Heart right ventricle (tissue), 16 donors: ENCODE measurements at places on chromosomes 2 and 18. TPM values are rescaled to one million over a fixed set of nuclear protein-coding genes. Genes with fewer than 3 reads are reported as not detected.

- H3K27me3 ChIP-seq: no peaks in the 10 kb centered on the region
- no peaks in the 10 kb centered on the region for H3K36me3 ChIP-seq
Measured at GRCh38 chr18:50569930-50570329, 10.0 kb downstream of the MAPK4 start.

TRIM43 gene
- polyA plus RNA-seq: not detected

DNA sequence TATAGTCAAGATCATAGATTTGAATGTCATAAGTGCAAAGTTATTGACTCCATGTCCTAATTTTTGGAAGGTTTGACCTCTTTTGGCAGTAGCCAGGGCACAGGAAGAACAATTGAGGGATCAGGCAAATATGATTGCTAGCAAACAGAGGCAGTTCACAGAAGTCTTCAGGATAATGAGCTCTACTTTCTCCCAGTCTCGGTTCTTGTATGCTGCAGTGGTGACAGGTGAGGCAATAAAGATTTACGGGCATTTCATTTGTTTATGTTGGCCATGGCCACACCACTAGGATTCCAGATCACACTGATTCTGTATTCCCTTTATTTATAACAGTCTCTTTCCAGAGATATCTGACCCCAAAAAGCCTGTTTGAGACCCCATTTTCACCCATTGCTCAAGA is 137.5 kb downstream of the UBR3 start:
- H3K36me3 ChIP-seq: no peaks in the 10 kb centered on the region
- H3K4me1 ChIP-seq: peaks cover 7% of the 10 kb centered on the region
- H3K27ac ChIP-seq: no peak overlapping the region
- DNase-seq: no peak
- no peaks in the 10 kb centered on the region for H3K27me3 ChIP-seq

STAMBP gene
- polyA plus RNA-seq: 24.4 TPM

DNA sequence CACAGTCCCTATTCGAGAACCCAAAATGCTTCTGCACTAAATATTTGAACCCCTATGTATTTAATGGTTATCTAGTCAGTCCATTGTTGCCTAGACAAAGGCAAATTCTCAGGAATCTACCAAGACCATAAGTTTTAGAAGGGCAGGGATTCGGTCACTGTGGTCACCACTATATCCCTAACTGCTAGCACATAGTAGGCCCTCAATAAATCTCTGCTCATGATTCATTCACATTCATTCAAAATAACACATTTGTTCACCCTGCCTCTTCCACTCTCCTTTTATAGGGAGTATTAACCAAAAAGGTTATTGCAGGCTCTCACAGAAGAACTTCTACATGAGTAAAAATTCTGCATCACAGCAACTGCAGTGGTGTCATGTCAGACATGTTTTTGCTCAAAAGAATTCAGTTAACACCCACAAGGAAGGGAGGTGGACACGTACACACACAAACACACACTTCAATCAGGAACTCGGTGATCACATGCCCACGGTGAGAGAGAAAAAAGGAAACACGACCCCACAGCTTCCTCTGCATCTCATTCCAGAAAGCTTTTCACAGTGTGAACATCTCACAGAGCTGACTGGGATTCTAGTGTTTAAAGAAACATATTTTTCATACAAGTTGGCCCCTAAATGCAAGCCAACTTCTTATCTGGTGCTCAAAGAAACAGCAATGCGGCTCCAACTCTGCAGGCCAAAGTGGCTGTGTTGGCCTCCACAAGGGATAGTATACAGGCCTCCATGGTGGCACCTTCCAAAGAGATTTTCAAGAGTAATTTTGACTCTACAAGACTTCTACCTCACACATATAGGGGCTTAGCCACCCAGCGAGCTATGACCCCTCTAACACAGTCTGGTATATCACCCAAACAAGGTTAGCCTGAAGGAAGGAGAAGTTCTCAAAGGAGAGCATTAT is 98.0 kb downstream of the ANKRD44 start:
- H3K4me1 ChIP-seq: peaks cover 3% of the 10 kb centered on the region
- no peak overlapping the region for H3K27ac ChIP-seq
- no peak overlapping the region for H3K4me3 ChIP-seq
- H3K36me3 ChIP-seq: no peaks in the 10 kb centered on the region
- no peak for DNase-seq

- H3K4me3 ChIP-seq: peak within 1 kb of the TSS; percentile 15
- no peak within 1 kb of the TSS for H3K27ac ChIP-seq
- no peaks in the 10 kb centered on the region for H3K4me1 ChIP-seq
- H3K27me3 ChIP-seq: peaks cover 74% of the 10 kb centered on the region
- no peaks in the 10 kb centered on the region for H3K36me3 ChIP-seq
Measured at GRCh38 chr2:119158563-119159347, at the start of gene C1QL2. Gene C1QL2, minus strand, starts transcription at chr2:119158751. Its CDS starts 482 bp downstream, at chr2:119158269.

DNA sequence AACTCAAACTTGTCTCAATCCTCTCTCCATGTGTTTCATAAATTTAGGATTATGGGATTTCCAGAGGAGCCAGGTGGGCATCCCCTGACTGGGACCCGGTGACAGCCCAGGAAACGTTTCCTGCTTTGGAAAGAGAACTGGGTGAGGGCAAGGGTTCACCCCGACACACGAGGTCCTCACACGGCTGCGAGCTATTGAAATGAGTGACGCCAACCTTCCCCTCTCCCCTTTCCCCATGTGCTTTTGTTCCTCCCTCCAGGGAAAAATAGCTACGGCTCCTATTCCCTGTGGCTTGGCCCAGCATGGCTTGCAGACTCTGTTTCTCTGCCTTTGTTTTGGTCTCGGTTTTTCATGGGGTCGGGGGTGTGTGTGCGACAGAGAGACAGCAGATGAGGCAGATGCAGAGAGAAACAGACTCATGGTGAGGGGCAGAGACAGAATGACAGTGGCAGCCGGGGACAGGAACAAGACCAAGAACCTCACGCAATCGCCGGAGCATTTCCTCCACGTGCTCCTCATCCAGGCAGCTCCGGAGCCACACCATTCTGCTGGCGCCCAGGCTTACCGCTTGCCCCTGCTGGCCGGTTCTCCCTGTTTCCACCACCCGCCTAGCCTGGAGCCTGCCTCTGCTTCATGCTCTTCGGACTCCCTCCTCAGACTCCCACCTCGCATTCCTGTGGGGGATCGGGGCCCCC is 238.5 kb downstream of the DYSF start:
- H3K36me3 ChIP-seq: peaks cover 19% of the 10 kb centered on the region
- peaks cover 5% of the 10 kb centered on the region for H3K4me1 ChIP-seq
- no peaks in the 10 kb centered on the region for H3K27me3 ChIP-seq
- no peak overlapping the region for H3K27ac ChIP-seq
- no peak overlapping the region for H3K4me3 ChIP-seq
- no peak for DNase-seq

OSR1 gene
- polyA plus RNA-seq: 6.0 TPM

- no peaks in the 10 kb centered on the region for H3K4me1 ChIP-seq
- H3K27ac ChIP-seq: no peak overlapping the region
- no peaks in the 10 kb centered on the region for H3K27me3 ChIP-seq
Measured at GRCh38 chr2:220871909-220872308, 700.2 kb downstream of the EPHA4 start.

GRCh38 chr18:67583621-67584020 is 67.1 kb upstream of the DSEL start:
- H3K4me3 ChIP-seq: no peak overlapping the region
- no peaks in the 10 kb centered on the region for H3K36me3 ChIP-seq
- no peaks in the 10 kb centered on the region for H3K27me3 ChIP-seq

GRCh38 chr2:71932037-71932779 is 215.5 kb downstream of the CYP26B1 start:
- no peak overlapping the region for H3K4me3 ChIP-seq
- H3K36me3 ChIP-seq: no peaks in the 10 kb centered on the region
- DNase-seq: no peak
- peaks cover 14% of the 10 kb centered on the region for H3K4me1 ChIP-seq

GRCh38 chr2:103264058-103264768 is 502.4 kb downstream of the TMEM182 start:
- no peaks in the 10 kb centered on the region for H3K27me3 ChIP-seq
- H3K36me3 ChIP-seq: no peaks in the 10 kb centered on the region
- H3K4me1 ChIP-seq: no peaks in the 10 kb centered on the region
- H3K4me3 ChIP-seq: no peak overlapping the region

- no peak overlapping the region for H3K27ac ChIP-seq
- H3K36me3 ChIP-seq: no peaks in the 10 kb centered on the region
- H3K4me3 ChIP-seq: no peak overlapping the region
Measured at GRCh38 chr2:49459314-49459993, 305.1 kb upstream of the FSHR start.

DNA sequence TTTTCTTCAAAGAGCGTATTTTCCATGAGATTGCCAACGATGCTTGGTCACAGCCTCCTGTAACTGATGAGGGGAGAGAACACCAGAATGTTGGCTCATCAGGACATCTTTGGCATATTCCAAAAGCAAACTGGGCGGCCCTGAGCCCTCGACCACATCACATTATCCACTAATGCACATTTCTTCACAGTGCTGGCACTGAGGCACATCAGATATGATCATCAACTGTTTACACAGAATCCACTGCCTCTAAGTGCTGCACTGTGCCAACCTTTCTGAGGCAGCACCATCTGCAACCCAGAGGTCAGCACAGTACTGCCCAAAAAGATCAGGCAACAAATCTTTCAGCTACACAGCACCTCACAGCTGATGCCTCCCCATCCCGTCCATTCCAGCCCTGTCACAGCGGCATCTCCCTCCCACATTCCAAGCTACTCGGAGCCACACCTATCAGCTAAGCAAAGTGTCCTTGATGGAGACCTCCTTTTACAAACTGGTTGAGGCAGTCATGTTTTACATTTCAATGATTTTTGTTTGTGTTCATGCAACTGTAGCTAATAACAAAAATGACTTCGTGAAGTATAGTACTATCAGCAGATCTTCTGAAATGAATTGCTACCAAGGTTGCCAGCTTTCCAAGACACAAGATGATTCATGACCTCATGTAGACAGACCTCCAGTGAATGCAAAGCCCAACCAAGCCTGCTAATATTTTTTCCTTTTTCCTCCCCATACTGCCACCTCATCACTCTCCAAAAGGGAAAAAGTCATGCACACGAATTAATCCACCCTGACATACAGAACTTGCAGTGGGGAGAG is 32.3 kb downstream of the MYO5B start:
- H3K27ac ChIP-seq: no peak overlapping the region
- H3K4me3 ChIP-seq: no peak overlapping the region
- H3K27me3 ChIP-seq: no peaks in the 10 kb centered on the region
- H3K4me1 ChIP-seq: no peaks in the 10 kb centered on the region
- no peak for DNase-seq

DNA sequence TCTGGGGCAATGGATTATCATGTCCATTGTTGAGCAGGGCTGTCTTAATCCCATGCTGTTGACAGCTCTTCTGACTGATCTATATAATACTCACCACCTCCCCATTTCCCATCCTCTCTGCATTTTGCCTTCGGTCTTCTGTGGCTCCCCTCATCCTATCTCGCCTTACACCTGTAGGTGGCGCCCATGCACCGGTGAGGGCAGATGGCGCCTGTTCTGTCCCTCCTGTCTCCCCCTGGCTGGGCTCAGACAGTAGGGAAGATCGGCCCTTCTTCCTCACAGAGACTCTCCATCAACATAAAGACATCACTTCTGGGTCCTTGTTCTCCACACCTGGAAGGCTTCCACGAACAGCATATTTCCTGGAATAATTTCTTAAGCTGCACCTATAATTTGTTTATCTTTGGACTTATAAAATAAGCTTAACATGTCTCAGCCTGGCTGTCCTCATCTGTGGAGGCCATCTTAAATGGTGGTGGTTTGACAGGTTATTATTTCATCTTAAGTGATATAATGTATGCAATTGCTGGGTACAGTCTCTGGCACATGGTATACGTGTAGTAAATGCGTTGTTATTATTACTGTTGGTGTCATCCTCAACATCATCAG is 10.9 kb upstream of the CDH20 start:
- H3K27me3 ChIP-seq: peaks cover 4% of the 10 kb centered on the region
- H3K4me3 ChIP-seq: no peak overlapping the region
- H3K27ac ChIP-seq: no peak overlapping the region
- no peaks in the 10 kb centered on the region for H3K36me3 ChIP-seq

- H3K4me3 ChIP-seq: peak overlapping the region; percentile 31
- no peak for DNase-seq
Measured at GRCh38 chr2:101205521-101206479, 46.9 kb upstream of the CNOT11 start.

- H3K27me3 ChIP-seq: no peaks in the 10 kb centered on the region
- no peak overlapping the region for H3K4me3 ChIP-seq
- no peaks in the 10 kb centered on the region for H3K36me3 ChIP-seq
- no peak overlapping the region for H3K27ac ChIP-seq
- H3K4me1 ChIP-seq: peaks cover 10% of the 10 kb centered on the region
- DNase-seq: no peak
Measured at GRCh38 chr2:20355131-20355530, 4.5 kb upstream of the PUM2 start.

EIF2AK2 gene
- 2.4 TPM for polyA plus RNA-seq

DNA sequence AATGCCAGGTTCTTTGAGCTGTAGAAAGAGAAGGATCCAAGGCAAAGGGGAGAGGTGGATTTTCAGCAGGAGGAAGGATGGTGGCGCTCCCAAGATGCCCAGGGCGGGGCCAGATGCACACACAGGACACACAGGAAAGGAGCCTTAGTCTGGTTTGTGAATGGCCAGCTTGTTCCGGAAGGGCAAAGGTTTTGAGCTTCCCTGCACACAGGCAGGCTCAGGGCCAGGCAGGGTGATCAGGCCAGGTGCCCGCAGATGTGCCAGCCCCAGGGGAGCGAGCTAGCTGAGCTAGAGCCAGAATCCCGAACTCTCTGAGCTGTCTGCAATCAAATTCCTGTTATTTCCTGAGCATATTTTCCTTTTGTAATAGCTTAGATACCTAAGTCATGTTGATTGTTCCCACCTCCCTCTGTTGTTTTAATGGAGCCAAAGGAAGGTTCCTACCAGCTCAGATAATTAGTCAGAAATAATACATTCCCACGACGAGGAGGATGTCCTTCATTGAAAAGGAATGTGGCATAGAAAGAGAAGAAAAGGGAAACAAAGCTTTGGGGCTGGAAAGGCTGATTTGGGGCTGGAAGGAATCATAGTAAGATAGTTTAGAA is 13.7 kb upstream of the OTOF start:
- DNase-seq: no peak
- no peak overlapping the region for H3K4me3 ChIP-seq
- H3K36me3 ChIP-seq: no peaks in the 10 kb centered on the region
- H3K27me3 ChIP-seq: no peaks in the 10 kb centered on the region
- no peaks in the 10 kb centered on the region for H3K4me1 ChIP-seq

HOXD9 gene
- 0.29 TPM for polyA plus RNA-seq

DNA sequence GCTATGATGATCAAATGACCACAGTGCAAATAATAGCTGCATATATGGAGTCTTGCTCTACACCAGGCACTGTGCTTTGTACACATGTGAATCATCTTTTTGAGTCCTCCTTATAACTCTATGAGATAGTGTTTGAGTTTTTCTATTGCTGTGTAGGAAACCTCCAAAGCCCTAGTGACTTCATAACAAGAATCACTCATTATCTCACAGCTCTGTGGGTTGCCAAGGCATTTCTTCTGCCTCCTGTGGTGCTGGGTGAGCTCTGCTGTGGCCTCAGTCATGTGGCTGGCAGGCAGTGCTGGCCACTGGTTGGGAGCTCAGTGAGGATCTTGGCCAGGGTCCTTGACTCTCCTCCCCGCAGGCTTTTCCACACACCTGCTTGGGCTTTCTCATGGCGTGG is 153.4 kb downstream of the CAPN13 start:
- peak; percentile 22 for DNase-seq
- H3K36me3 ChIP-seq: no peaks in the 10 kb centered on the region
- H3K4me1 ChIP-seq: no peaks in the 10 kb centered on the region
- H3K4me3 ChIP-seq: no peak overlapping the region

GRCh38 chr18:50696436-50696835 is 123.4 kb downstream of the MRO start:
- DNase-seq: no peak
- H3K4me3 ChIP-seq: no peak overlapping the region
- no peaks in the 10 kb centered on the region for H3K4me1 ChIP-seq
- H3K27ac ChIP-seq: no peak overlapping the region
- H3K36me3 ChIP-seq: no peaks in the 10 kb centered on the region
- H3K27me3 ChIP-seq: no peaks in the 10 kb centered on the region

WNT10A gene
- 0.01 TPM for polyA plus RNA-seq

MRPS5 gene
- 144 TPM for polyA plus RNA-seq
